ENCODE measurements at places on chromosomes 7 and 10.

DNA sequence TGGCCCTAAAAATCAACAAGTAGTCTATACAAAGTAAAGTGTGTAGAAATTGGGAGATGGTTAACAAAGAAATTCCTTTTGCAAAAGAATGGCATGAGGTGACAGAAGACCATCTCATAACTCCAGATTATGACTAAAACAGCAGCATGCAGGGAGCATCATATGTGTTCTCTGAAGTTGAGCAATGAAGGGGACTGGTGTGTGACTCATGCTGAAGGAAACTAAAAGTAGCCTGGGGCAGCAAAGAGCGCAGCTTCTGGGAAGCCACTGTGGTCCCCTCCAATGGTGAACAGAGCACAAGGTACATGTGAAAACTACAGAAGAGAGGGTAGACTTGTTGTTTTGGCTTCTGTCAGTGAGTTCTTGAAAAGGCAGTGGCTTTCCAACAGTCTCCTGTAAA is 133.4 kb downstream of the MACC1 start:
- no peak for DNase-seq

- DNase-seq, result no peak
Measured at GRCh38 chr7:29090151-29090805, 56.1 kb downstream of the CPVL start.

- DNase-seq, result no peak
Measured at GRCh38 chr10:69457771-69458237, 6.5 kb downstream of the TSPAN15 start.

GRCh38 chr10:9096288-9096687 is 1041.8 kb downstream of the GATA3 start:
- DNase-seq, result peak; percentile 27

Measured in activated naive CD8-positive, alpha-beta T cell treated with anti-CD3 and anti-CD28 coated beads, Interleukin-2, amount 10 ng/mL, durations not matched to agents 7 days and 5 days (primary cell).